Astrocyte (in vitro differentiated cells and primary cell): ENCODE measurements at places on chromosomes 7 and 10.
A peak's percentile ranks its signal among the peaks of the same experiment; 100 is the strongest.

DNA sequence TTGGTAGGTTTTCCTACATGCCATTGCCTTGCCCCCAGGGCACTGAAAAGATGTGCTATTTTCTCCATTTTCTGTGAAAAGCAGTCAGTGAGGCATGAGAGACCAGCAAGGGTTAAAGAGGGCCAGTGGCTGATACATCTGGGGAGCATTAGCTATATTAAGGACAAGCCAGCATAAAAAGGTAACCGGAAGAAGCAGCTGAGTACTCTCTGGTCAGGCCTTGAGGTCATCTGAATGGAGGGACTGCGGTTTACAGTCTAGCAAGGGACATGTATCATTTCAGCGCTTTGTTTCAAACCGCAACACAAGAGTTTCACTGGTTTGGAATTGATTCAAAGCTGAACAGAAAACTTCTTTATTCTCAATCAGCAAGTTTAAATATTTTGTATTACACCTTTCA is 120.4 kb downstream of the EPDR1 start:
- DNase-seq: no peak

DNA sequence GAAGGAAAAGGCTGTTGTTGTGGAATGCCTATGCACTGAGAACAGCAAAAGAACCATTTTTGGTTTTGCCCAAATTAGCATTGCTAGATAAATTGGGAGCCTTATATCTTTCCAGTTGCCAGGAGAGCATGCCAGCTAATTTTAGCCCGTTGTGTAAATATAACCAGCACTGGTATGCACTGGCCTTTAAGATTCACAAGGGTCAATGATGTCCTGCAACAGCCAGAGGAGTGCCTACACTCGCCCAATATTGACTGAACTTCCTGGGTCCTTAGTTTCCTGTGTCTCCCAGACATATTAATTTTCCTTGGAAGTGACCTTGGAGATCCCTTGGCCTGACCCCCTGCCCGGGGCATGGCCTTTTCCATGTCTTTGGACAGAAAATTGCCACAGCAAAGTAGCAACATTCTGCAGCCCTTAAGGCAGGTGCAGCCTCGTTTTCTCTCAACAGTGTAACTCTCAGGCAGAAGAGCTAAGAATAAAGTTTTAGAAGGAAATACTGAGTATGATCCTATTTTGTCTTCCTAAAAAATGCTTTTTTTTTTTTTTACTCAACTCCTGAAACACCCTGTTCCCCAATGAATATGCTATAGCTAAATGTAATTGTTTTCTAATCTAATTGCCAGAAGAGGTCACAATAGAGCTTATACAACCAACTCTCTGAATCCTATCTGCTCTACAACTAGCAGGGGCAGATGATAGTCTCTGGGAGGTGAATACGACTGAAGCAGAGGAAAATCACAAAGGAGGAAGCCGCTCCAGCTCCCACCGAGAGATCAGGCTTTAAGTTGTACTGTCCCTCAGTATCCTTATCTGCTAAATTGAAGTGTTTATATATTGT is 131.9 kb upstream of the PCGF5 start:
- no peak for DNase-seq

DNA sequence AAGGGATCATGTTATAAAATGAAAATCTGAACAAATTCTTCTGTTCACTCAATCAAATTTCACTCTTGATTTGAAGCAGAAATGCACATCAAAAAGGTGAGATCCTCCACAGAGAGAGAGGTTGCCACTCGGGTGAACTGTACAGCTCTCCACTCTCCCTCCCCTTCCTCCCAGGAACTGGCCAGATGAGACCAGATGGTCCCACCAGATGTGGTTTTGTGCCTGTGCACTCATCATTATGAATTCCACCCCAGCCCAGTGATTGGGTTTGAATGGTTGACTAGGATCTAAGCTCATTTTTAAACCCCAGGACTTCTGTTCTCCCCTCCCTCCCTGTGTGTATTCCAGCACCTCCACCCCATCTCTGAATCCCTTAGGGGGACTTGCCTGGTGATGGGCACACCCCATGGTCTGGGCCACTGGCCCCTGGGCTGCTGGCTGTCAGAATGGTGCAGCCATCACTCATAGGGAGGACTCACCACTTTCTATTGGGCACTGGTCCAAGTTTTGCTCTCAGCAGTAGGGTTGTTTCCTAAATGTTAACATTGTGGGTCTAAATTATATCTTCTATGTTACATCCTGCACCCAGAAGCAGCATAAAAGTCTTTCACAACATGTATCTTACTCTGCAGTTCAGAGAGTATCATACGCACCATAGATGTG is 393.1 kb downstream of the TNS3 start:
- DNase-seq: no peak

DNA sequence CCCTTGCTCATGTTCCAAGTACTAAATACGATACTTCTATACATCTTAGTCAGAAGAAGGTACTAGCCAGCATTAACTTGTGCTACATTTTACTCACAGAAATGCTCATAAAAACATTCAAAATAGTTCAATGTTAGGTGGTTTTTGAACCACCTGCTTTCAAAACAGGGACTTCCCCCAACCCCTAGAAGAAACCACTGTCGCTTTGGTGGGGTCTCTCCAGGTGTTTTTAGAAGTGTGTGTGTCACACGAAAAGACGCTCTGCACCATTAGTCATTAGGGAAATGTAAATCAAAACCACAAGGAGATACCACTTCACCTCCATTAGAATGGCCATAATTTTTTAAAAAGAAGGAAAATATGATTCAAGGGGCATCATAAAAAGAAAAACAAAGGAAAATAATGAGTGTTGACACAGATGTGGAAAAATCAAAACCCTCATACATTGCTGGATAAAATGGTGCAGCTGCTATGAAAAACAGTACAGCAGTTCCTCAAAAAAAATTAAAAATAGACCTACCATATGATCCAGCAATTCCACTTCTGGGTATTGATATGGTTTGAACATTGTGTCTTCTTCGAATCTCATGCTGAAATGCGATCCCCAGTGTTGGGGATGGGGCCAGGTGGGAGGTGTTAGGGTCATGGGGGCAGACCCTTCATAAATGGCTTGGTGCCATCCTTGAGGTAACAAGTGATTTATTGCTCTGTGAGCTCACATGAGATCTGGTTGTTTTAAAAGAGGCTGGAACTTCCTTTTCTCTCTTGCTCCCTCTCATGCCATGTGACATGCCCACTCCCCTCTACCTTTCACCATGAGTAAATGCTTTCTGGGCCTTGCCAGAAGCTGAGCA is 74.2 kb downstream of the MALSU1 start:
- DNase-seq: peak; percentile 69

GRCh38 chr7:32515890-32516550 is 20.7 kb downstream of the AVL9 start:
- DNase-seq: peak; percentile 64

- DNase-seq: peak; percentile 98
These were observed 50.6 kb downstream of the PRTFDC1 start for GRCh38 chr10:24901686-24902399.

GRCh38 chr10:95543459-95543858 is 17.7 kb downstream of the SORBS1 start:
- DNase-seq: no peak

GRCh38 chr7:101924171-101924570 is 106.7 kb downstream of the CUX1 start:
- peak; percentile 83 for DNase-seq

DNA sequence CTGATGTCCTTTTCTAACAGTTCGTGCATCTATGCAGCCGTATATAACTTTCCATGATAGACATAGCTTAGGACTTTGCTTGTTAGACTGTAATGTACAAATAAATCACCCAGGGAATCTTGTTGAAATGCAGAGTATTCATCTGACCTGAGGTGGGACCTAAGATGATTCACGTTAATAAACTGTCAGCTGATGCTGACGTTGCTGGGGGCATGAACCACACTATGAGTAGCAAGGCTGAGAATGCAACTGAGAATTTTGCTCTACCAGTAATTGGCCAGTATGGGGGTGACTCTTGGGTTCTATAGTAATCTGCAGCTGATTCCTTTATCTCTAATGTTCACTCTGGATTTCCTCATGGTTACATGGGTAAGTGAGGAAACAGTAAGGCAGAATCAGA is 130.1 kb upstream of the MALRD1 start:
- DNase-seq: peak; percentile 97

GRCh38 chr7:84073186-84073875 is 121.3 kb downstream of the SEMA3A start:
- peak; percentile 53 for DNase-seq

- DNase-seq: peak; percentile 36
These were observed 21.0 kb upstream of the GNA12 start for GRCh38 chr7:2864999-2865670.

DNA sequence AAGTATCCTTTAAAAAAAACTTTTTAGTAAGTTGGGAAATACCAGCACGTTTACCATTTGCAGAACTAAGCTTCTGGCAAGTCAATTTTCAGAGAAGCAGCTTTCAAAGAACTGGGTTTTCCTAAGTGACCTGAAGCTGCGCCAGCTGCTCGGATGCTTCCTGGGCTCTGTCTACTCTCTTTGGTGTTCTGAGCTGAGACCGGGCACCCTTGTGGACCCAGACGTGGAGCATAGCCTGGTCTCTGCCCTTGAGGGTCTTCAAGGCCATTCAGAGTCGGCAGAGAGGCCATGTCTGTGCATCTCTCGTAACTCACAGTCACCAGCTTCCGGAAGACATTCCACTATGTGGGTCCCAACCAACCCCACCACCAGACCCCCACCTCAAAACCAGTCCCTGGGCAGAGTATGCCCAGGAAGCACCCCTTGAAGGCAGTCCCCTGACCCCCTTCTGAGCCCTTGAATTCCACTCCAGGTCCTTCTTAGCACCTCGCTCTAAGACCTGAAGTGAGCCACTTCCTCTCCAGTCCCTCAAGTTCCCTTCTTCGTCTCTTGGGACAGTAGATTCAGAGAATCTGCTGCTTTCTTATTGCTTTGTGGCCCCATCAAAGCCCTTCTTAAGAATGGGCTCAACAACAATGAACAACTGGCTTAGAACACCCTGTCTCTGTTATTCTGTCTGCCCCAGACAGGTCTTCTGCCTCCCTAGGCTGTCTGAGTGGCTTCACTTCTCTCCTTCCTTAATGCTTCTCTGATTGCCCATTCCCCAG is 8.5 kb downstream of the CALML5 start:
- no peak for DNase-seq

DNA sequence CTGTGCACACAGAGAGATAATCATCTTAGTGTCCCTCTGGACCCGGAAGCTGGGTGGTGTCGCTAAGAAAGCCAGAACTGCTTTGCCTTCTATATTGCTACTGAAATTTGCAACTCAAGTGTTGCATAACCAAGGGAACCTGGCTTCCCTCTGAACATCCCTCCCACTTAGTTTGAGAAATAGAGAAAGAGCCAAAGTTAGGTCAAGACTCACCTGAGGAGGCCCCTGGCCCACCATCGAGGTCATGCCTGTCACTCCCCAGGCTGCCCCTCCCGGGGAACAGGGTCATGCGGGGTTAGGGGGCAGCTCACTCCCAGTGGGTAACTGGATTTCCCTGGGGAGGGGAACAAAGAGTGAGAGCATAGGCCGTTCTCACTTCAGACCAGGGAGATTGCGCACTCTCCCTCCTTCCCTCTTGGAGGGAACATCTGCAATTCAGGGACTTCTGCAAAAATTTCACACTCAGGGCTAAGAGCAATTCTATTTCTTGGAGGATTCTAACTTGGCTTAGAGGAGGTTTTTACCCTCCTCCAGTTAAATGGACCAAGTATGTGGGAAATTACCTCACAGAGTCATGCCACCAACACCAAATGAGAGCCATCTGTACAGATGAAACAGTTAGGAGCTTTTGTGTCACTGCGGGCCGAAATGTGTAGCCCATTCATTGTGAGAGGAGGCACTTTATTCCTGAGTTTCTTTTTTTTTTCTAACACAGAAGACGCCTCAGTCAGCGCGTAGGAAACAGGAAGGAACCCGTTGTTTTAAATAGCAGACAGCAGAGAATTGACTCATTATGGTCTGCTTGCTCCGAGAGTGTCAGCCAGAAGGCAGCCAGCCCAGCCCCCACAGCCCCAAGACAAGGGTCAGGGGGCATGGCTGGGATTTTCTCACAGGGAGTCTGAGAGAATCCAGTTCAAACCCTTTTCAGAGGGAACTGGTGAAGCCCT is 221.3 kb downstream of the ARHGAP12 start:
- DNase-seq: peak; percentile 74

DNA sequence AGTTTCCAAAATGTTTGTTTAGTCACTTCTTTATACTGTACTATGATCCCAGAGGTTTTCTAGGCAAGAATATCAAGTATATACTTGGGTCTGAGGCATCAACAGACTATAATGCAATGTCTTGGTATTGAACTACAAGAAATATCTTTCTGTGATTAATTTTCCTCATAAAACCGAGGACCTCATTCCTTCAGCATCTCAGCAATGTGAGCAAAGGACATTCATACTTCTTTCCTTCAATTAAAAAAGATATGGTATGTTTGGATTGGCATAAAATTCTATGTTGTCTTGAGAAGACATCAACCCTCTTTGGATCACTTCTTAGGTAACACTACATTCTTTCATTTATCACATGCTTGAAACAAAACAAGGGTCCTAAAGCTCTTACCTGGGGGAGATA is 524.5 kb downstream of the PHTF2 start:
- peak; percentile 12 for DNase-seq

GRCh38 chr7:117362294-117362888 is 39.5 kb upstream of the WNT2 start:
- no peak for DNase-seq

DNA sequence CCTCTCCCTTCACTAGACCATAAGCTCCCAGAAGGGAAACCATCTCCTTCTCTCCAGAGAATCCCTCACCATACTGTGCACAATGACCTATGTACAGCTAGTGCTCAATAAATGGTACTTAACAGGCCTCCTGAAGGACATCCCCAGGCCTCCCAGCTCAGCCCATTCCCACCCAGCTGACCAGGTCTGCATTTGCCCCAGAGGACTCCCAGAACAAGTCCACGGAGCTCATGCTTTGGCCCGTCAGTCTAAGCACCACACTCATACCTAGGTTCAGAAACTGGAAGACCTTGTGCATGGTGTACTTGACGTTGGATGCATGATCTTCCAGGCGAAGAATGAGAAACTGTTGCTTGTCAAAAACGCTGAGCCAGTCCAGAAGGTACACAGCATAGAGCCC is 81.3 kb downstream of the CHST15 start:
- no peak for DNase-seq

- DNase-seq: no peak
These were observed 199.9 kb downstream of the GATA3 start for GRCh38 chr10:8254350-8254749.

GRCh38 chr7:4100691-4101090 is 581.4 kb upstream of the FOXK1 start:
- no peak for DNase-seq

DNA sequence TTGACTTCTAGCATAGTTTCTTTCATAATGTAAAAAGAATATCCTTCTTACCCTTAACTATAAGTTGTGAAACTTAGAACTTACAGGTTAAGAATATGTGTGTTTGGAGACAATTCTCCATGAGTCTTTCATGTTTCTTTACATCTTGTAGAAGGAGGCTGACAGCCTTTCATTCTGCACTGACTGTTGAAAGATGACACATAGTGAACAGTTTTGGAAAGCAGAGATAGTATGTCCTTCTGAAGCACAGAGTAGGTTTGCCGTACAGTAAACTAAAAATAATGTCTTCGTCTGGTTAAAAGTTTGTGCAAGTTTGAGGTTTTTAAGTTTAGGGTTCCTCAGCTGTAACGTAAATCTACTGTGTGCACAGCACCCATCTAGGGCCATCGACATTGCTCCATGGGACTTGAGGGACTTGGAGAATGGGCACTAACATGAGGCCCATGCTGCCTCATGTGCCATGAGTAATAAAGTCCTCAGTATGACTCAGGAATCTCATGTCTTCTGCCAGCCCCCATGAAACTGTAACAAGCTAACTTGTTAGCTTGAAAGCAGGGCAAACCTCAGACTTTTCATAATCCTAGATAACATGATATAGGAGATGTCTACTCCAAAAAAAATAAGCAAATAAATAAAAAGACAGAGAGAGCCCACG is 24.5 kb upstream of the ELAPOR2 start:
- DNase-seq: no peak
